K562 (cell line): ENCODE measurements at places on chromosomes 2 and 18. TPM values are rescaled to one million over a fixed set of nuclear protein-coding genes. Genes with fewer than 3 reads are reported as not detected.

GRCh38 chr2:231297108-231297908, 98.2 kb upstream of the B3GNT7 start:
- DNase-seq = peak; percentile 62
- H3K4me3 ChIP-seq = no peak overlapping the region
- no peak overlapping the region for H3K27ac ChIP-seq
- no peaks in the 10 kb centered on the region for H3K36me3 ChIP-seq
- H3K4me1 ChIP-seq = no peaks in the 10 kb centered on the region; the same call in 1 of the 3 replicates

The SNX17 gene
- total RNA-seq = 72.5 and 75.7 TPM in 2 replicates

- H3K27me3 ChIP-seq = no peaks in the 10 kb centered on the region
- H3K4me1 ChIP-seq = no peaks in the 10 kb centered on the region
- no peak overlapping the region for H3K4me3 ChIP-seq
- H3K36me3 ChIP-seq = no peaks in the 10 kb centered on the region
- no peak overlapping the region for H3K27ac ChIP-seq
- DNase-seq = peak; percentile 26
These were observed 24.6 kb downstream of the DYTN start for GRCh38 chr2:206693399-206694137.

GRCh38 chr2:151771599-151772358, 37.5 kb upstream of the NEB start:
- H3K27me3 ChIP-seq = no peaks in the 10 kb centered on the region
- H3K4me3 ChIP-seq = no peak overlapping the region
- peaks cover 11% of the 10 kb centered on the region; the same call in 2 of the 3 replicates for H3K36me3 ChIP-seq
- no peak for DNase-seq
- H3K27ac ChIP-seq = no peak overlapping the region
- H3K4me1 ChIP-seq = peaks cover 42% of the 10 kb centered on the region

DNA sequence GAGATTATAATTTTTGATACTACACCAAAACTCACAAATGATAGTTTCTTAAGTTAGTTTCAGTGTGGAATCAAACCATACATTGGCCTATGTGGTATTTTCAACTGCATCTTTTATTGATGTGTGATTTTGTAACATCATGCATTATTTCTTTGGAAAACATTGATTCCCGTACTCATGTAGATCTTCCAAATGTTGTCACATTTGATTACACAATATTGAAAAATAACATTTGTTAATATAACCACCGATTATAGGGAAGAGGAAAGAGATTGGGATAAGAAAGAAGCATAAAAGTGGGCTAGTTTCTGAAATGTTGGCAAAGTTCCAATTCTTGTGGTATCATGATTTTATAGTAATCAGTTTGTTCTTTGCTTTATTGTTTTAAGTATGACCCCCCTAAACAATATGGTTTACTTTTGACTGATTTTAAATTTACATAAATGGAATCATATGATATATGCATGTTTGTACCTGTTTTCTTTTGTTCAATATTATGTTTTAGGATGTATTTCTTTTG, 117.2 kb upstream of the OTX1 start:
- H3K36me3 ChIP-seq = no peaks in the 10 kb centered on the region
- DNase-seq = no peak
- no peak overlapping the region for H3K4me3 ChIP-seq
- H3K27me3 ChIP-seq = no peaks in the 10 kb centered on the region
- no peak overlapping the region for H3K27ac ChIP-seq
- H3K4me1 ChIP-seq = no peaks in the 10 kb centered on the region

DNA sequence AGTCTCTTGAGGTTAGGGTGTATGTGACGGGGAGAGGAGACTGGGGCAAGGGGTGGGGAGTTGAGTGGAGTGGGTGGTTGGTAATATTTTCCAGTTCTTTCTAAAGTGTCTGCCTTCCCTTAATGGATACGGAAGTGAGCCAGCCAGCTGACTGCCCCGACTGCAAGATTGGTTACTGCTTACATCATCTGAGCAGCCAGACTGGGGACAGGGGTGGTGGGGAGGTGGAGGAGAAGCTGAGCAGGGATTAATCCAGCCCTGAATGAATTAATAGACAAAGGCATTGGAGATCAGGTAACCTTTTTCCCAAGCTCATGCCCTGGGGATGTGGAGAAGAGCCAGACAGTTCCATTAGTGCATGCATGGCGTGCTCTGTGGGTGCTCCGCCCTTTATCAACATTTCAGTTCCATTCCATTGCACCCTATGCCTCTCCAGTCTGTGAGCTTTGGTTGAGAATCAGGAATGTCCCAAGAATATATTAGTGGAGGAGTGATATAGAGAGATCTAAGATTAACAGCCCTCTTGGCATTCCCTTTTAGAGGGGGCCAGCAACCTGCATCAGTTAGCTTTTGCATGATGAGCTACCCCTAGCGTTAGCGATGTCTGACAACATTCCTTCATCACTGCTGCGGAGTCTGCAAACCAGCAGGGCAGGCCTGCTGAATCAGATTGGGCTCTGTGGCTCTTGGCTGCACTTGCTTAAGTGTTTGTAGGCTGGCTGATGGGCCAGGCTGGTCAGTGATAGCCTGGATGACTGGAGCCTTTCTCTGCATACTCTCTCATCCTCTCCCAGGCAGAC, 67.4 kb downstream of the TNP1 start:
- no peak for DNase-seq
- H3K36me3 ChIP-seq = no peaks in the 10 kb centered on the region
- H3K27me3 ChIP-seq = no peaks in the 10 kb centered on the region
- H3K27ac ChIP-seq = no peak overlapping the region; the same call in 2 of the 3 replicates

The DNAJC5G gene
- total RNA-seq = not detected in 2 replicates

DNA sequence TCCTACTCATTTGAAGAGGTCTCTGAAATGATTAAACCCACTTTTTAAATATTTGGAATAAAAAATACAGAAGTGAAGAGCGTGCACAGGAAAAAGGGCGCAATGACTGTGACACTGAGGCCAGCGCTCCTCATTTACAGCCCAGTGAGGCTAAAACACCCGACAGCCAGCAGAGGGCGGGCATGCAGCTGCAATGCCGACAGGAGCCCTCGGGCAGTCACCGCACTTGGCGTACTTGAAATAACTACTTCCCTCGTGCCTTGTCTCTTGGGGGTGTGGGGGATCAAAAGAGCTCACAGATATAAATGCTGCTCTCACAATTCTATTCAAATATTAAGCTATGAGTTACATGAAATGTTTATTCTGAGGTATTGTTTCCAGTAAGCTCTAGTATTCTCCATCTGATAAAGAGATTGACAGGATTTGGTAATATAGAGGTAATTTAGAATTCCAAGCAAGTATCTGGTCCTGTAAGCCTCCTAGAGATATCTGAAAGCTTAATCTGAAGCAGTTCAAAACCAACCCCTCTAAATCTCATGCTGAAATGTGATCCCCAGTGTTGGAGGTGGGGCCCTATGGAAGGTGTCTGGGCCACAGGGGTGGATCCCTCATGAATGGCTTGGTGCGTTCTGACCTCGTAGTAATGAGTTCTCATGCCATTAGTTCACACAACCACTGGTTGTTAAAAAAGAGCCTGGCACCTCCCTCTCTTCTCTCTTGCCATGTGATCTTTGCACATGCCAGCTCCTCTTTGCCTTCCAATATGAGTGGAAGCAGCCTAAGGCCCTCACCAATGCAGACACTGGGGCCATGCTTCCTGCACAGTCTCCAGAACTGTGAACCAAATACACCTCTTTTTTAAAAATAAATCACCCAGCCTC, 93.6 kb downstream of the ZAP70 start:
- peaks cover 39% of the 10 kb centered on the region for H3K36me3 ChIP-seq
- no peaks in the 10 kb centered on the region for H3K27me3 ChIP-seq
- peak; percentile 57 for DNase-seq

GRCh38 chr2:239216614-239217273, 184.1 kb downstream of the HDAC4 start:
- no peak for DNase-seq
- H3K4me1 ChIP-seq = peaks cover 20% of the 10 kb centered on the region; the same call in 2 of the 3 replicates
- H3K27me3 ChIP-seq = no peaks in the 10 kb centered on the region
- H3K36me3 ChIP-seq = no peaks in the 10 kb centered on the region

- H3K4me1 ChIP-seq = peaks cover 3% of the 10 kb centered on the region; the same call in 1 of the 3 replicates
- no peaks in the 10 kb centered on the region for H3K36me3 ChIP-seq
- no peak for DNase-seq
- no peaks in the 10 kb centered on the region for H3K27me3 ChIP-seq
These were observed 111.3 kb upstream of the SLC14A2 start for GRCh38 chr18:45503990-45504389.
